Activated T-helper 2 cell treated with anti-CD3 and anti-CD28 coated beads, Interferon-gamma antibody, Interleukin-2, Interleukin-4, amounts not matched to agents 10 μg/mL and 5 μg/mL and 100 μg/mL, durations not matched to agents 14 hours and 24 hours and 36 hours (primary cell): ENCODE measurements at places on chromosomes 5 and 9. TPM values are rescaled to one million over a fixed set of nuclear protein-coding genes. Genes with fewer than 3 reads are reported as not detected.

IRX1 gene
- not detected in 2 replicates for total RNA-seq

DNA sequence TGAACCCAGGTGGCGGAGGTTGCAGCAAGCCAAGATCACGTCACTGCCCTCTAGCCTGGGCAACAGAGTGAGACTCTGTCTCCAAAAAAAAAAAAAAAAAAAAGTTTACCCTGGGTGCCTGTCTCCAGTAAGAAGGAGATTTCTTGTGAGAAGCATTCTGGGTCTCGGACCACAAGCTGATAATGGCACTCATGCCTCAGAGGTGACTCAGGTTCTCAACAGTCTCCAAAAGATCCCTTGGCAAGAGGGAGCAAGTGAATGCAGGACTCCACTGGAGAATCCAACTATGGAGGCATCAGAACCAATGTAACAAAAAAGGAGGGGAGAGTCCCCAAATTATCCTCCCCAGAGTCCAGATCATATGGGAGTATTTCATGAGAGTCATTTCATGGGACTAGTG lies 106.0 kb upstream of the LRRTM2 start:
- DNase-seq = no peak

DNA sequence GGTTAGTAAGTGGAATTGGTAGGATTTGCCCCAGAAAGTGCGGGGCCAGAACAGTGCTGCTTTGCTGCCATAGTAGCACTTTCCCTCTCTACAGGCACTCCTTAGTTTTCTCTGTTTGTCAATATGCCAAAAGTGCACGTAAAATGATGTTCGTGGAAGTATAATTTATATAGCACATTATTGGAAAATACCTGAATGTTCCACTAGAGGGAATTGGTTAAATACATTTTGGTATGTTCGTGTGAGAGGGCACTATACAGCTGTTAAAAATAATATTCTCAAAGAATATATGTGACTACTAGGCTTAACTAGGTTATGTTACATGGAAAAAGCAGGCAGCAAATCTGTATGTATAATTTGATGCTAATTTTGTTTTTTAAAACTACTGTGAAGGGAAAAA lies 184.0 kb upstream of the GDNF start:
- no peak for DNase-seq

DNA sequence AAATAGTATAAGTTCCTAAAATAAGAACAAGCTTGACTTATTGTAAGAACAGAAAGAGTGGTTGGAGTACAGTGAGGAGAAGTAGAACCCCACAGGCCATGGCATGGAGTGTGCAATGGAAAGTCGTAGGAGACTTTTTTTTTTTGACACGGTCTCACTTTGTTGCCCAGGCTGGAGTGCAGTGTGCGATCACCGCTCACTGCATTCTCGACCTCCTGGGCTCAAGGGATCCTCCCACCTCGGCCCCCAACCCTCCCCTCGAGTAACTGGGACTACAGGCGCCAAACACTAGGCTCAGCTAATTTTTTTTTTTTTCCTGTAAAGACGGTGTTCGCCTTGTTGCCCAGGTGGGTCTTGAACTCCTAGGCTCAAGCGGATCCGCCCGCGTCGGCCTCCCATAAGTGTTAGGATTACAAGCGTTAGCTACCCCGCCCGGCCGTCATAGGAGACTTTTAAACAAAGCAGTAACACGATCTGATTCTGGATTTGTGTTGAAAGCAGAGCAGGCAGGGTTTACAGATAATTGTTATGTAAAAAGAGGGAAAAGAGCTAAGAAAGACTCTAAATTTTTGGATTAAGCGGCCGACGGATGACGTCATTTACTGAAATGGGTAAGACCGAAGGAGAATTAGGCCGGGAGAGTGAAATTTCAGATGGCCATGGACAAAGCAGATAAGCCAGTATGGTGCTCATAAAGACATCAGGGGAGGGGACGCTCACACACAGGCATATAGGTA lies 752 bp downstream of the TSTD2 start:
- peak; percentile 18 for DNase-seq

DNA sequence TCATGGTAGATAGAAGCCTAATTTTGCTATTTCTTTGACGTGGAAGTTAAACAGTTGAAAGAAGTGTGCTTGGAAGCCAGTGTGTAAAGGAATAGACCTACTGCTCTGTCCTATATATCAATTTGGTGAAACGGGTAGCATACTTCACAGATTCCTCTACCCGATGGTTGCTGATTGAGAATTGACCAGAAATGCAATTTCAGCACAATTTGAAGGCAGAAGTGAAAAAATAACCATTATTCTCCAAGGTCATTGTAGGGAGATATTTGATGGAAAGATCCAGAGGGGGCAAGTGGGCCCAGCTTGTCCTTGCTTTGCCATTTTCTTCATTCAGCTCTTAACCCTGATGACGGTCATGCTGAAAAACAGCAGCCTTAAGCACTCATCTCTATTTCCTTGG lies 15.3 kb downstream of the CDH12 start:
- no peak for DNase-seq

GRCh38 chr5:6522923-6523322 lies 74.3 kb downstream of the UBE2QL1 start:
- DNase-seq = no peak

- DNase-seq = peak; percentile 54
Measured at GRCh38 chr5:179623906-179624741, 653 bp upstream of the HNRNPH1 start.

SPINK13 gene
- not detected in 2 replicates for total RNA-seq

GRCh38 chr9:91522481-91522880 lies 98.8 kb upstream of the NFIL3 start:
- DNase-seq = no peak

DNA sequence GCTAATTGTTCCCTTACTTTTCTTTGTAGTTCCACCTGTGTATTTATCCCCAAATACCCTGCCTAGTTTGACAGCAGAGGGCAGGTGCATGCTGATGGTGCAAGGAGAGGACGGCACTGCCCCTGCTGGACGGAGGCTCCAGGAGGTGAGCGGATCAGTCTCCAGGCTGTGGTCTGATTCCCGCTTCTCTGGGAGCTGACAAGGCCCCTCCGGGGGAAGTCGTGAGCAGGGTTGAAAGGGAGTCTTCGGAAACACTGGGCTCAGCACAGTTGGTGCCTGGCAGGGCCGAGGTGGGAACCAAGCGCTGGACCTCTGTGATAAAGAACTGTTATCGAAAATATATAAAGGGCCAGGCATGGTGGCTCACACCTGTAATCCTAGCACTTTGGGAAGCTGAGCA lies 52.9 kb downstream of the RASGEF1C start:
- no peak for DNase-seq

AIF1L gene
- total RNA-seq = 0.27 and 0.55 TPM in 2 replicates

DNA sequence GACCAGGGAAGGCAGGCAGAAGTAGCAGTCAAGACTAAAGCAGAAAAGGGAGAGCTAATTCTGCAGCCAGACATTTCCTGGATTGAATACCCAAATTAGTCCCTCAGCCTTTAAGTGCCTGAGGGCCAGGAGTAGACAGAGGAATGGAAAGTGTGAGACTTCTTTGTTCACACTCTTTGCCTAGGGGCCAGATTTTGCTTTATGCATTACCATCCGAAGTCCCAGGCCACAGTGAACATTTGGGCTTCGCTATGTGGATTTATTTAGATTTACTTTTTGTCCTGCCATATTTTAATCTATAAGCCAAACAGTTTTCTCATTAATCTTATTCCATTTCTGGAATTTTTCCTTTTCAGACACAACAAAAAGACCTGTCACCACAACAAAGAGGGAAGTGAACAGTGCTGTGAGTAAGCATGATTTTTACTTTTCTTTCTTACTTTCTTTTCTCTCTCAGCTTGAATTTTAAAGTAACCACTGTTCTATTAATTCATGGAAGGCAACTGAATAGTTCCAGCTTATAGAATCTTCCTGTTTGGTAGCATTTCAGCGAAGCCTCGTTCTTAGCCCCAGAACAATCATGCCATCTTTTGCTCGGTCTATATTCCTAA lies 52.6 kb downstream of the PDCD1LG2 start:
- DNase-seq = no peak

DNA sequence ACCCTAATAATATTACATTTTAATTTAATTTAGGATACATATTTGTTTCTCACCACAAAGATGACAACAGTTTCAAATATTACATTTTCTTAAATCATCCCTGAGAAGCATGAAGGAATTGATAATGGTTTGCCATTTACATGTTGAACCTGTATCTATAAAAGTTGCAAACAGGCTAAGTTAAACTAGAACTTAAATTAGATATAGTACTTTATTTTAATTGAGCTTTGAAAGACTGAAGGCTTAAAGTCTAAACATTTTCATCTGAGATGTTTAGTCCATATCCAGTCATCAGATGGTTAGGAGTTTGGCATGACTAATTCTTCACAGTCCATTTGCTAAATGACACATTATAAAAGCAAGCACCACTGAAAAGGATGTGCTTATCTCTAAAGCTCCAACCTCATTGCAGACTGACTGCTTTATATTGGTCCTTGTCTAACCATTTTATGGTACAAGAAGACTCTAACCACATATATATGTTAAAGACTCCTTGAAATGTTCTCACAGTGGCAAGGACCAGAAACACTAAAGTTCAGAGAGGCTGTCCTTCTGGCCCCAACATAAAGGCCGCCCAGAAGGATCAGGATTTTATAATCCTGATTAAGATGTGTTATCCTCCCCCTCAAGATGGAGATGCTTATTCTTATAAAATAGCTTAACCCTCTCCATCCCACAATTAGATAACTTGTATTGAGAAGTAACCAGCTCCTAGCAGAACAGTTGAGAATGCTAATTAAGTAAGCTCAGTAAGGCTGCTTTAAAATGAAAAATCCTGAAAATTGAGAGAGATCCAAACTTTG lies 25.8 kb downstream of the WNT8A start:
- no peak for DNase-seq

- DNase-seq = no peak
Measured at GRCh38 chr5:136004436-136004835, 24.4 kb upstream of the TGFBI start.

FOXD1 gene
- total RNA-seq = 0.11 and 0.25 TPM in 2 replicates

GRCh38 chr5:135206862-135207261 lies 172.8 kb upstream of the PITX1 start:
- DNase-seq = no peak

DNA sequence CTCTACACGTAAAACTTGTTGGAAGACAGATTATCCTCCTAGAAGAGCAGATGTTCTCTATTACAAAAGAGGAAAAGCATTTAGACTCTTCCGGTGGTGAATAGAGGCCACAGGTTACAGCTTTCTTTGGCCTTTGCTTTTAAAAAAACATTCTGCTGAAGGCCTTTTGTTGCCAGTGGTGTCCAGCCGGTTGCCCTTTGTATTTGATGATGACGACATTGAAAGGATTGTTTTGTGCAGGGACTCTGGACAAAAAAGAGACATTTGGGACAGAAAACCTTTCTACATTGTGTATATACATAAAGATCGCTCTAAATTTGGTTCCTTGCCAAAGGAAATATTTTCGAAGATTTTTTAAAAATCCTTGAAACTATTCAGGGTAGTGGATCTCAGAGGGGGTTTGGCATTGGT lies 180.3 kb downstream of the C9orf152 start:
- DNase-seq = no peak

- DNase-seq = no peak
Measured at GRCh38 chr5:15545082-15545481, 45.1 kb downstream of the FBXL7 start.

GRCh38 chr9:69028754-69029153 lies 6.8 kb upstream of the FXN start:
- DNase-seq = peak; percentile 63

- no peak for DNase-seq
Measured at GRCh38 chr5:118544887-118545449, 443.4 kb downstream of the DTWD2 start.

SPATA31D1 gene
- total RNA-seq = not detected in 2 replicates

IL31RA gene
- not detected in 2 replicates for total RNA-seq

EDIL3 gene
- total RNA-seq = not detected in 2 replicates

LCN2 gene
- not detected in 2 replicates for total RNA-seq

DNA sequence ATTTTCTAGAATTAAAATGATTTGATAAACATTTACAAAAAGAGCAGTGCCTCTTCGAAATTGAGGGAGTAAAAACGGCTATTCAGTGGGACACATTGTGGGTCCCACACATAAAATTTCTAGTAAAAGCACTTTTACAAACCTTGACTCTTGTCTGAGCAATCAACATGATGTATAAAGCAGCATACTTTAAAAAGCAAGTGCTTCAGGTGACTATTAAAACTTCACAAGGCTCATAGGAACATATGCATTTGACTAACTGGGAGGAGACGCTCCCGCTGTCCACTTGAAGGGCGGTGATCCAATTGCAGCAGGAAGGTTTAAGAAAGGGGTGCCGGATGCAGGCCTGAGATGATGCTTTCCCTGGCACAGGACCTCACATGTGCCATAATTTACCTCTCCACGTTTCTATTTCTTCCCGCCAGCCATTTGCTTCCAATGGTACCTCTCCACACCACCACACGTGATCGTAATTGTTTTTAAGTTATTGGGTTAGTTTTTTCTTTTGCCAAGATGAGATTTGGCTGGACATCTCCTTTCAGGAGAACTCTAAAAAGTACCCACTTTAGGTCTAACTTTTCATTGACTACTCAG lies 1.8 kb downstream of the MCTP1 start:
- DNase-seq = no peak

- DNase-seq = no peak
Measured at GRCh38 chr5:68180121-68181038, 35.2 kb upstream of the PIK3R1 start.

- DNase-seq = no peak
Measured at GRCh38 chr5:115785381-115786065, 30.9 kb downstream of the CDO1 start.

DNA sequence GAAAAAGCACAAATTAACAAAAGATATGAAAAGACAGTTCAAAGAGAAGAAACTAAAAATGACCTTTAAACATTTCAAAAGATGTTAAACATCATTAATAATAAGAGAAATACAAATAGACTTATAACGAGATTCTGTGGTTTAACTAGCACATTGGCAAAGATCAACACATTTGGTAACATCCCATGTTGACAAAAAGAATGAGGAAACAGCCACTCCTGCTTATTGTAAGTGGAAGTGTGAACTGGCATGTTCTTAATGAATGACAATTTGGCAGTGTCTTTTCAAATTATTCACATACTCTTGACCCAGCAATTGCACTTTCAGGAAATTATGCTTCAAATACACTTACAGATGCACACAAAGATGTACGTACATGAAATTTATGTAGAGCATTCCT lies 176.3 kb downstream of the TLE1 start:
- no peak for DNase-seq

GRCh38 chr5:40559306-40559705 lies 120.4 kb upstream of the PTGER4 start:
- no peak for DNase-seq

GRCh38 chr5:5826911-5827310 lies 404.4 kb downstream of the ICE1 start:
- no peak for DNase-seq
